ENCODE measurements at places on chromosomes 5 and 9.
A peak's percentile ranks its signal among the peaks of the same experiment; 100 is the strongest.

- no peak for DNase-seq
Measured at GRCh38 chr5:154254896-154255295, 64.4 kb downstream of the GALNT10 start.

GRCh38 chr5:8057769-8058168 lies 188.8 kb downstream of the MTRR start:
- DNase-seq, result no peak

GRCh38 chr9:18795947-18796671 lies 236.9 kb downstream of the SAXO1 start:
- DNase-seq, result no peak

DNA sequence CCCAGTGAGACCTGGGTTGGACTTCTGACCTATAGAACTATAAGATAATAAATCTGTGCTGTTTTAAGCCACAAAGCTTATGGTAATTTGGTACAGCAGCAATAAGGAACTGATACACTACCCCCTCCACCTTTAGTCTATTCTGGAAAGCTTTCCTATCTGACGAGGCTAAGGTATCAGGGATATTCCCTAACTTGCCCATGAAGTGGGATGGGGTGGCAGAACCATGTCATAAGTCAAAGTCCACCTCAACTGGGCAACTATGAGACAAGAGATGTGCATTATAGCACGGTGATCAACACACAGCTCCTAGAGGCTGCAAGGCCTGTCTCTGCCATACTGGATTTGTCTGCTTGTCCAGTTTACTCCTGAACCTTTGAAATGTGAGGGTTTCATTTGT lies 146.8 kb upstream of the RAD23B start:
- DNase-seq, result no peak

DNA sequence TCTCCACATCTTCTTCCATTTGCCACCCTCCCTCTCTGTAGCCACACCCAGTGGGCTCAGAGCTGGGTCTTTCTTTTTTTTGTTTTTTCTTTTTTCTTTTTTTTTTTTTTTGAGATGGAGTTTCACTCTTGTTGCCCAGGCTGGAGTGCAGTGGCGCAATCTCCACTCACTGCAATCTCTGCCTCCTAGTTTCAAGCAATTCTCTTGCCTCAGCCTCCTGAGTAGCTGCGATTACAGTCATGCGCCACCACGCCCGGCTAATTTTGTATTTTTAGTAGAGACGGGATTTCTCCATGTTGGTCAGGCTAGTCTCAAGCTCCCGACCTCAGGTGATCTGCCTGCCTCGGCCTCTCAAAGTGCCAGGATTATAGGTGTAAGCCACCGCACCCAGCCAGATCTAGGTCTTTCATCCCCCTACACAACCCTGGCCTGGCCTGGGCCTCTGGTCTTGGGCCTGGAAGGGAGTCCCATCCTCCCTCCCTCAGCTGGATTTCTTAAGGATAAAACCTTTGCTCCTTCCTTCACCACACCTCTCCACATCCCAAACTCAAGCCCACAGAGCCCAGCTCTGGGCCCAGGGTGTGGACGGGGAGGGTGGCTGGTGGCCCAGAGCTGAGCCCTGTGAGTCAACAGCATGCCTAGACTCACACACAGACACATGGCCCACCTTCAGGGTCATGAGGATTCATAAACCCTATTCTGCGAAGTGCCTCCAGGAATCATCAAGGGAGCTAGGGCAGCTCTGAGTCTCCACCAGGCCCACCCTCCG lies 18.8 kb upstream of the KCNIP1 start:
- no peak for DNase-seq

- DNase-seq, result no peak
Measured at GRCh38 chr5:32866138-32866537, 155.0 kb downstream of the NPR3 start.

DNA sequence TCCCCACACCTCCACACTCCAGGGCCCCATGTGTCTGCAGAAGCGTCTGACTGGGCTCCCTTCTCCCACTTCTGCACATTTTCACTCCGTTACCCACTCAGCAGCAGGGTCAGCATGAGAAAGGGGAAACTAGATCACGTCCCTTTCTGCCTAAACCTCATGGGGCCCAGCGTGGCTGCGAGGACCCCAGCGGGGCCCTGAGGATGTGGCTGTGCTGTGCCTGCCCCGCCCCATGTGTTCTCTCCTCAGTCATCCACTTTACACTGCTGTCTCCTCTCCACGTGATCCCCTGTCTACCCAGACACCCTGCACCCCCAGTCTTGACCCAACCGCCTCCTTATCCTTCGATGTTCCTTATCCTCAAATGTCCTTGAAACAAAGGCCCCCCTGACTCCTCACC lies 59.8 kb upstream of the OTULINL start:
- no peak for DNase-seq

DNA sequence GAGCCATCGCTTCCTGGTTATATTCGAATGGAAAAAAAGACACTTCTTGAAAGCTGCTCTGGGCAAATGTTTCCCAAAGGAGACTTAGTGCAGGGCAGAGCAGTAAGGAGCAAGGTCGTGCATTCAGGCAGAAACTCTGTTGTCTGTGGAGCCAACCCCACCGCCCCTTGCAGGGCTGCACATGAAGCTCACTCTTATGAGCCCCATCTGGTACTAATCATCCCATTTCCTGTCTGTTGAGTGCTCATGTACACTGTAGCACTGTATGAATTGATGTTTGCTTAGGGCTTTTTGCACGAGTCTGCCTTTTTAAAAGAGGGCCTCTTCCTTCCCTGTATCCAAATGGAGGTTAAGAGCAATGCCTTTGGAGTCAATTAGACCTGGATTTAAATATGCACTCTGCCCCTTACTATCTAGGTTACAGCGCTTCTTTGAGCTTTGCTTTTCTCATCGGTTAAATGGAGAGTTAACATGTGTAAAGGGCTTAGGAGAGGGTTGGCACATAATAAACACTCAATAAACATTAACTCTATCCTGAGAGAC lies 25.4 kb downstream of the HMHB1 start:
- no peak for DNase-seq

DNA sequence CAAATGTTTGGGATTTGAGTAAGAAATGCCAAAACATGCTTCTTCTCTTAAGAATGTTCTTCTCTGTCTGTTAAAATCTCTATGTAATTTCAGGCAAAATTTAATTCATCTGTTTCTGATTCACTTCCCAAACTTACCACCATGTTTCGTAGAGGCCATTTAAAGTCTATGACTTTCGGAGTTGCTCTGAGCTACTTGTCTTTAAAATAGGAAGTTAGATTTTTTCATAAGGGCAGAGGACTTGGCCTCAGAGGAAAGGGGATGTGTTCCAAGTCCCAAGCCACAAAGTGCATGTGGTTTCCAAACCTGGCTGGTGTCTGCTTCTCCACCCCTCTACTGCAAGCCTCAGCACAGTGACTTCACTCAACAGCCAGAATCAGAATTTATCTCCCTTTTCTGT lies 111.3 kb upstream of the ADRA1B start:
- DNase-seq, result no peak

- no peak for DNase-seq
Measured at GRCh38 chr5:148780711-148781110, 45.7 kb upstream of the ADRB2 start.

GRCh38 chr5:129771058-129771838 lies 23.4 kb downstream of the MINAR2 start:
- DNase-seq, result peak; percentile 4

DNA sequence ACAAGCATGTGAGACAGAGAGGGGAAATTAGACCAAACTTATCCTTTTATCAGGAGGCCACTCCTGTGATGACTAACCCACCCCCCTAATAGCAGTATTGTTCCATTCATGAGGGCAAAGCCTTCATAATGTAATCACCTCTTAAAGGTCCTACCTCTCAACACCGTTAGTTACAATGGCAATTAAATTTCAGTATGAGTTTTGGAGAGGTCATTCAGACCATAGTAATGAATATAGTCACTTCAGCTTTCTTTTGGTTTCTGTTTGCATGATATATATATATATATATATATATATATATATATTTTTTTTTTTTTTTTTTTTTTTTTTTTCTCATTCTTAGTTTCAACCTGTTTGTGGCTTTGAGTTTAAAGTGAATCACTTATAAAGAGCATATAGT lies 10.5 kb downstream of the ADGRV1 start:
- DNase-seq, result no peak

- no peak for DNase-seq
Measured at GRCh38 chr9:111613436-111614040, 14.1 kb upstream of the PTGR1 start.

- DNase-seq, result no peak
Measured at GRCh38 chr9:133780962-133781827, 43.0 kb upstream of the SARDH start.

DNA sequence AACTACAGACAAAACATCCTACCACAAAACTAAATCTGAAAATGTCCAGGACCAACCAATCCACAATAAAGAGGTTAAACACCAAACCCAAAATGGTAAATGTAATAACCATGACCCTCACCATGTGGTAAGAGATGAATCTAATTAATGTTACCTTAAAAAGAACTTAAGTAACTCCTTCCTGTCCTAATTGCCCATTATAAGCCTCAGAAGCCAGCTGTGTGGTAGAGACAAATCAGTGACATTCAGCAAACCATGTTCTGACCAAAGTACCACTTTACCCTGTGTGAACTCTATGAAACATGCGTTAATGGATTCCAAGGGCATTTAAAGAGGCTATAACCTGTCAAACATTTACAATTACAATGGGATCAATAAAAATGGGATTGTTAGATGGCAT lies 25.0 kb downstream of the LPAR1 start:
- no peak for DNase-seq

- DNase-seq, result no peak
Measured at GRCh38 chr5:168624850-168625364, 45.7 kb upstream of the PANK3 start.

GRCh38 chr5:146394486-146394885 lies 52.6 kb upstream of the TCERG1 start:
- DNase-seq, result no peak

DNA sequence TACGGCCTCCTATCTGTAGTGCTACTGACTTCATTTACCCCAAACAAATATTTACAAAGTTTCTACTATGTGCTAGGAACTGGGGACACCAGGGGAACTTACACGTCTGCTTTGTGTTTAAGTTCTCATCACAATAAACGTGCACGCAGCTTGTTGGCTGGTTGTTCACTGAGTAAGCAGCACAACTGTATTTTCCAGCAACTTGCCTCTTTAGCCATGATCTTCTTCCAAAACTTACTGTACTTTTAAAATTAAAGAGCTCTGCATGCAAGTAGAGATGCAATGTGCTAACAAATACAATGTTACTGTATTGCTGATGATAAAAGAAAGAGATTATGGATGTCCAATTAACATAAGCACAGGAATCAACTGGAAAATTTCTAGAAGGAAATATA lies 62.8 kb downstream of the RAPGEF1 start:
- DNase-seq, result no peak

DNA sequence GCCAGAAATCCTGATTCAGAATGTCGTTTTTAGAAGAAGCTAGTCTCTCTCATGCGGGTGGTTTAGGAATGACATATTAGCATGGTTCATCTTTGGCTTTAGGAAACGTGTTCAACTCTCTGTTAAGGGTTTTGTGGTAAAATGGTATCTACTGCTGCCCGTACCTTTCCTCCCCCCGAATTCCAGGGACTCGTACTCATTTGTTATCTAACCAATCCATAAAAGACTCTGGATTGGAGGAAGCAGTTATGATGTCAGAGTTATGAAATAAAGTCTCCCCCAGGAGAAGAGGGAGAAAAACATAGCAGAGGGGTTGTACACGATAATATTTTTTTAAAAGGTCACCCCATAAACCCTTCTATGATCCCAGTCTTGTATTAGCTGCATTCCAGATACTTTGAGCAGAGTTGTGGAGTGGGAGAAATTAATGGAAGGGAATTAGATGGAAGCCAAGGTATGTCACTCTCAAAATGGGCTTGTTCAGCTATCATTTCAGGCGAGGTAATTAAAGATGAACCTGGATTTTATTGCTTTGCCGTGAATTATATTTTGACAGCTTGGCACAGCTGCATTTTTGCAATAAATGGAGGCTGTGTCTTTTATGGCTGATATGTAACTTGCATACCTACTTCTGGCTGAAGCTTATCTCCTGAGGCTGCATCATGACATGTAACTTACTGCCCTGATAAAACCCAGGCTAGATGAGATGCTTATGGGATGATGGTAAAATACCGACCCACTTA lies 31.3 kb downstream of the RAI14 start:
- no peak for DNase-seq

DNA sequence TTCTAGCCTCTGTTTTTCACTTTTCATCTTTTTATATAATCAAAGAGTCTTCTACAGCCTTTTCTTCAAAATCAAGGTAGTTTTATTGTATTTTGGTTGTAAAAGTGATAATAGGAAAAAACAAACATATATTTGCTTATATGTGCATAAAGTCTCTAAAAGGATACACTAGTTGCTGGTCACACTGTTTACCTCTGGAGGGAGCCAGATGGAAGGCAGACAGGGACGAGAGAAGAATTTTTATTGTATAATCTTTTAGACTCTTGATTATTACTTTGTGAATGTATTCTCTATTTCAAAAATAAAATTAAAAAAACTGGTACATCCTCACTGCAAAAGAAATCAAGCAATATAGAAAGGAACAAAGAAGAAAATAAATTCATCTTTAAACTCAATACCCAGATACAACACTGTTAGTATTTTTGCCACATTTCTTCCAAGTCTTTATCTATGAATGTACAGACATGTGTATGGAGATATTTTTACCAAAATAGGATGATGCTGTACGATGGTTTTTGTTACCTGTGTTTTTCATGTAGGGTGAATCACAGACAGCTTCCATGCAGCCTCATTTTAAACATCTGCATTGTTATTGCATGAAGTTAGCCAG lies 6.1 kb upstream of the RNF183 start:
- DNase-seq, result no peak

- no peak for DNase-seq
Measured at GRCh38 chr5:9363449-9363848, 182.4 kb downstream of the SEMA5A start.

- no peak for DNase-seq
Measured at GRCh38 chr5:62167561-62168057, 138.4 kb upstream of the KIF2A start.

GRCh38 chr9:8872802-8873201 lies 1073.2 kb upstream of the DMAC1 start:
- no peak for DNase-seq

- no peak for DNase-seq
Measured at GRCh38 chr5:138000102-138000723, 32.7 kb downstream of the FAM13B start.

GRCh38 chr5:139634028-139634325 lies 14.2 kb upstream of the CXXC5 start:
- DNase-seq, result no peak

- DNase-seq, result no peak
Measured at GRCh38 chr5:108064302-108064701, 317.6 kb downstream of the FBXL17 start.

- no peak for DNase-seq
Measured at GRCh38 chr5:137960819-137961218, 71.6 kb downstream of the PKD2L2 start.

Data from stimulated activated CD8-positive, alpha-beta memory T cell treated with anti-CD3 and anti-CD28 coated beads, Interleukin-2, amount 100 ng/mL, for 48 hours (primary cell).